NCI-H1436 treated with DMSO at 0.1 percent for 48 hours (cell line): ENCODE measurements at places on chromosomes 6 and 20.

DNA sequence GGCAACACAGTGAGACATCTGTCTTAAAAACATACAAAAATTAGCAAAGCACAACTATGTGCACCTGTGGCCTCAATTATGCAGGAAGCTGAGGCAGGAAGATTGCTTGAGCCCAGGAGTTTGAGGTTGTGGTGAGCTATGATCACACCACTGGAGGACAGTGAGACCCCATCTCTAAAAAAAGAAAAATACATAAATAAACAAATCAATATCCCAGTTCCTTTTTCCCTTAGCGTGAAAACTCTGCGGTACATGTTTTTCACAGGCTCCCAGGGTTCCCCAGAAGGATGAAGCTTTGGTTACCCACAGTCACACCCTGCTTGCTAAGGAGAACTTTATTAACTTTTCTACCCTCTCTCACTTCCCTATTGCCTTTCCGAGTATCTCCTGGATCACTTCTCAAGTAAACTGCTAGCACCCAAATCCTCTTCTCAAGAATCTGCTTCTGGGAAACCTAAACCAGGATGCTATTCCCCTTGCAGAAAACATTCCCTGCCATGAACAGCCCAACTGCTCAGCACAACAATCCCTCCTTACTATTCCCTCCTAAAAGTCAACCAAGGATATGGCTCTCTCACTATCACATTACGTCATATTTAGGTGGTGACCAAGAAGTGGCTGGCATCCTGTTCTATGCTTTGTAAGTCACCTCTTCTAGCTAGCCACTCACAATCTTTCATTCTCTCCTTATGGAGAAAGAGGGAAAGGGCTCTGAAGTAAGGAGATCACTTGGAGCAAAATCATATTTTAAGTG, 122.4 kb downstream of the IPCEF1 start:
- DNase-seq: no peak

GRCh38 chr6:38353310-38354036, 286.3 kb downstream of the BTBD9 start:
- DNase-seq: no peak

- DNase-seq: no peak
Observed at GRCh38 chr6:100796049-100796823, 84.9 kb downstream of the ASCC3 start.

- DNase-seq: no peak
Observed at GRCh38 chr6:164502833-164503232, 806.6 kb downstream of the C6orf118 start.

- no peak for DNase-seq
Observed at GRCh38 chr6:1127129-1127528, 184.8 kb upstream of the FOXQ1 start.

DNA sequence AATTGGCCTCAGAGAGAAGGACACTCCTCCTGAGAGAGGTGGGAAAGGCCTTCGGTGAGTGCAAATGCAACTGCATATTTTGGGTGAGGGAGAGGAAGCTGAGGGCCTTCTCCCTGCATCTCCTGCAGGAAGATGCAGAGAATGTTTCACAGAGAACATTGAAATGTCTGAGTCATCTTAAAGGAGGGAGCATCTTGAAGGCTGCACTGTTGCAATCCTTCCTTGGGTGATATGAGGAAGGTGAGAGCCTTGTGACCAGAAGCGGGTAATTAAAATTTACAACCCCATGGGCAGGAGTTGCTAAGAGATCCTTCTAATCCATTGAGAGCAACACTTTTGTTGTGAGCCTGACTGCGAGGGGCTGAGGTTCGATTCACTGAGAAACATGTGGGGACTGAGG, 375.7 kb upstream of the MARCKS start:
- DNase-seq: no peak

GRCh38 chr6:111606620-111607115, 990 bp upstream of the TRAF3IP2 start:
- no peak for DNase-seq

DNA sequence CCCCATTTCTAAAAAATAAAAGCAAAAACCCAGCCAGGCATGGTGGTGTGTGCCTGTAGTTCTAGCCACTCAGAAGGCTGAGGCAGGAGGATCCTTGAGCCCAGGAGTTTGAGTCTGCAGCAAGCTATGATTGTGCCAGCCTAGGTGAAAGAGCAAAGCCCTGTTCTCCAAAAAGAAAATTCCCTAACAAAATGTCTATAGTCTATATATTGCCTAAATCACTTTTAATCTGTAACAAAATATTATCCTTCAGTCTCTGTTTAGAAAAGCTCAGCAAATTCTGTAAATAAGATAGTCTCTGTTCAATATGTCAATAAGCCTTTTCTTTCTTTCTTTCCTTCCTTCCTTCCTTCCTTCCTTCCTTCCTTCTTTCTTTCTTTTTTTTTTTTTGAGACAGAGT, 75.8 kb upstream of the ZFP64 start:
- no peak for DNase-seq
